ENCODE measurements at places on chromosomes 16 and 17.

GRCh38 chr16:12618515-12618914, 185.2 kb downstream of the CPPED1 start:
- no peak for DNase-seq

- DNase-seq = no peak
These were observed 833.6 kb upstream of the SOX9 start for GRCh38 chr17:71287071-71287823.

DNA sequence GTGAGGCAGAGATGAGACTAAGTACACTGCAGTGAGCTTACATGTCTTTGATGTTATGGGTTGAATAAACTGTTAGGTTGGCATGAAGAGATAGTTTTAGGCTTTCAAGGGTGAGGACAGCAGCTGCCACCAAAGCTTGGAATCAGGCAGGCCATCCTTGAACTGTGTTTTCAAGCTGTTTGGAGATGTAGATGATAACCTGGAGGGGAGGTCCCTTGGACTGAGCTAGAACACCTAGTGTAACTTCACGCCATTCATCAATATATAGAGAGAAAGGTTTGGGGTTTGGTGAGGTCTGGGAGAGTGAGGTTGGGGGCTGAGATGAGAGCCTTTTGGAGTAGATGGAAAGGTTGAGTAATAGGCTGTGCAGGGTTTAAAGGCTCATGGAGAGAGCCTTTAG, 2447.0 kb downstream of the TP53TG3F start:
- DNase-seq = no peak

DNA sequence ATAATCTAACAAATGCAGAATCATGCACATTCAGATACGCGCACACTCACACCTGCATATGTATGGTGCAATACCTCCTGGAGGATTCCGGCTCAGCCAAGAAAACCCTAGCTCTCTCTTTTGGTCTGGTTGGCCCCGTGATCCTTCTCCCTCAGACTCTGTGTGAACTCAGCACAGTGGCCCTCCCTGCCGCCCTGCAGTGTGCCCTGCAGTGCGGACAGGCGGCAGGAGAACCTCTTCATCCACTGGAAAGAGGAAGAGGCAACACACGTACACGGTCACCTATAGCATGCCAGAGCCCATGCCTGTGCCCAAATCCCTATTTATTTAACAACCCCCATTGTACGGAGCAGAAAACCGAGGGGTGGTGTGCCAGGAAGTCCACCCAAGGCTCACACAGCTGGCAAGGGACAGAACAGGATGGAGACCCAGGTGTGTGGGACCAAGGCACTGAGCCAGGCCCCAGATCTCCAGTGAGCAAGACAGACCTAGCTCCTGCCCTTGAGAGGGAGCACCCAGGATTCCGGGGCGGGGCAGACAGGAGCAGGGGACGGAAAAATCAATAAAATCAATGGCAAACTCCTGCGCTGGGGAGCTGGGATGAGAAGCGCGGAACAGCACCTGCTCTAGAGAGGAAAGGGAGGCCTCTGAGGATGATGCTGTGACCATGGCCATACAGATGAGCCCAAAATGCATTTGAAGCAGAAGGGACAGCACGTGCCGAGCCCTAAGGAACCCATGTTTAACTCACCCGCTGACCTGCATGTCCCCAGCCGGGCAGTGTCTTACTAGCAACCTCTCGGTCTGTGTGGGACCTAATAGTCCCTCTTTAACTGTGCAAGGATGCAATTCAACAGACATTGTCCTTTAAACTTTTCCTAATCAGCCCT, 54.7 kb upstream of the CIBAR2 start:
- no peak for DNase-seq

DNA sequence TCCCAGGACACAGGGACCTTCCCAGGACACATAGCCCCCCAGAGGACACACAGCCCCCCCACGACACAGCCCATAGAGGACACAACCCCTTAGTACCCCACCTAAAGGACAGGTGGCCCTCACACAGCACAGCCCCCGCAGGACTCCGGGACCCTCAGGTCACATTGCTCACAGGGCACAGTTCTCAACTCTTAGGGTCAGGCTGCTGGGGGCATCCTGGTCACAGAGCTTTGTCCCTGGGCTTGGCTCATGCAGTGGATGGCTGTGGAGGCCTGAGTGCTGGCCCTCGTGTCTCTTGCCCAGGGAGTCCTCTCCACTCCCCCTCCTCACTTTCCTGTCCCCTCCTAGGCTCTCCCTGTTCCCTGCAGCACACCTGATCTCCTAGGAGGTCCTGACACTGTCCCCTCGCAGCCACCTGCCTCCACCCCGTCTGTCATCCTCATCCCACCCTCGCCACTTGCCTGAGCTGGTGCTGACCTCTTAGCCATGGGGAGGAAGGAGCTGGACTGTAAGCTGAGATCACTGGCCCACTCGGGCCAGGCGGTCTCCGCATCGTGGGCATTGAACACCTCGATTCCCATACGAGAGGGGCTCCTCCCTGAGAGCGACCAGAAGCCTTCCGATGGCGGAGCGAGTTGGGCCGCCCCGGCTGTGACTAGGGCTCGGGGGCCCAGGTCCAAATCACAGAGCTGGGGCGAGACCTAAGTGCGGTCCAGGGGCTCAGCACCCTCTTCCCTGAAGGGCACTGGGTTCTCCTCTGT, 1.4 kb upstream of the WDR45B start:
- no peak for DNase-seq

- DNase-seq = peak; percentile 83
These were observed 17.7 kb upstream of the RMI2 start for GRCh38 chr16:11327277-11328171.

DNA sequence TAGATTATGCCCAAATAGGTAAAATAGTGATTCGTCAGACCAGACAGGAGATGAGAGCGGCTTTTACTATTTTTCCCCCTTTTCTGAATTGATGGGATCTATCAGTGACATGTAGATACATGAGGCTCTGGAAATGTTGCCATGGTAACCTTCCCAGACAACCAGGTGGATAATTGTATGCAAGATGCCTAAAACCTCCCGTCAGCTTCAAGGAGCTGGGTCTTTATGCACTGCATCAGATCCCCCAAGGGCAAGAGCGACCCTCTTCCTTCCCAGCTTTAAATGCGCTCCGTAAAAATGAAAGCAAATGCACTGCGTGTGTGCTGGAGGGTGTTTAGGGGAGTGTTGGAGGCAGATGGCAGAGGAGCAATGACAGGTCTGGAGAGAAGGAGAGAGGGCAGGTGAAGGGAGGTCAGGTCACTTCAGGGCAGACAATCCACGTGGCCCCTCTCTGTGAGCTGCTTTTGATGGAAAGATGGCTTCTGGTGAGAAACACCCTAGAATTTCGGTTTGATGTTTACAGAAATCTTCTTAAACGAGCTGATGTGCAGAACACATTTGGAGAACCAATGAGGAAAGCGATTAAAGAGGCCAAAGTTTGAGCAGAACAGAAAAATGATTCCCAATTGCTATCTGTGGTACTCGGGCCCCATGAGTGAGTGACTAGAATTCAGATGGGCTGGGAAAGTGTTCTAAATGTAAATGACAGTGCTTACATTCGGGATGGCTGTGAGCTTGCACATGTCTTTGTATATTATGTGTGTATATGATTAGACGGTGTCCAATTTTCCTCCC, 461.7 kb upstream of the HSBP1 start:
- no peak for DNase-seq

- DNase-seq = no peak
These were observed 49.4 kb upstream of the SREBF1 start for GRCh38 chr17:17886226-17886625.

DNA sequence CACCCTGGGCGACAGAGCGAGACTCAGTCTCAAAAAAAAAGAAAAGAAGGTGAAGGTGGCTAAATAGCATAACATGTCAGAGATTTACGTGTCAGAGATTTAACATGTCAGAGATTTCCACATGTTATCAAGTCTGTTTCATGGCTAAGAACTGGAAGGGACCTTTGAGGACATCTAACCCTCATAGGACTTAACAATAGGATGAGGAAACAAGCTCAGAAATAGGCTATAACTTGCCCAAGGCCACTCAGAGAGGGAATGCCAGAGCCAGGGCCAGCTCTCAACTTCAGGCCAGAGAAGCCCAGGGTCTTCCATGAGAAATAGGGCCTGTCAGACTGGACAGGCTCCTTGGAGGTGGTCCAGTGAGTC, 26.8 kb upstream of the ZNF629 start:
- no peak for DNase-seq

GRCh38 chr17:15453246-15453645, 14.2 kb downstream of the CDRT4 start:
- DNase-seq = no peak

Data from GM13976 (cell line).